ENCODE measurements at places on chromosomes 3 and 15. TPM values are rescaled to one million over a fixed set of nuclear protein-coding genes. Genes with fewer than 3 reads are reported as not detected.

The PAK6 gene
- total RNA-seq: not detected

The GOLGA6L10 gene
- total RNA-seq: not detected

DNA sequence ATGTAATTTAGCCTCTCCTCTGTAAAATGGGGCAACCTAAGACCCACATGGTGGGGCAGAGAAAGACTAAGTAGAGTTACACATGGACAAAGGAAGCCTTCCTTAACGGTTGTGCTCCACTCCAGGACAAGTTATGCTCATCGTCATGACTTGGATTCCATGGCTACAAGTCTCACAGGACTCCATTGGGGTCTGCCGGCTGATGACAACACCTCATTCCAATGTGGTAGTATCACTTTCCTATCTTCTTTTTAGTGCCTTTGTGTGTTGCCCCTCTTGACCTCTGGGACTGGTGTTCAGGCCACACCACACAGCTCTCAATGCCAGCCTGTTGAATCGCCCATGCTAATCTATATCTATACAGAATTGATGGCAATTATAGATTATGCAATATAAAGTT, 181.3 kb upstream of the WNT5A start:
- peak; percentile 35 for DNase-seq

- DNase-seq: no peak
These were observed 99.0 kb downstream of the ST8SIA2 start for GRCh38 chr15:92492551-92493115.

DNA sequence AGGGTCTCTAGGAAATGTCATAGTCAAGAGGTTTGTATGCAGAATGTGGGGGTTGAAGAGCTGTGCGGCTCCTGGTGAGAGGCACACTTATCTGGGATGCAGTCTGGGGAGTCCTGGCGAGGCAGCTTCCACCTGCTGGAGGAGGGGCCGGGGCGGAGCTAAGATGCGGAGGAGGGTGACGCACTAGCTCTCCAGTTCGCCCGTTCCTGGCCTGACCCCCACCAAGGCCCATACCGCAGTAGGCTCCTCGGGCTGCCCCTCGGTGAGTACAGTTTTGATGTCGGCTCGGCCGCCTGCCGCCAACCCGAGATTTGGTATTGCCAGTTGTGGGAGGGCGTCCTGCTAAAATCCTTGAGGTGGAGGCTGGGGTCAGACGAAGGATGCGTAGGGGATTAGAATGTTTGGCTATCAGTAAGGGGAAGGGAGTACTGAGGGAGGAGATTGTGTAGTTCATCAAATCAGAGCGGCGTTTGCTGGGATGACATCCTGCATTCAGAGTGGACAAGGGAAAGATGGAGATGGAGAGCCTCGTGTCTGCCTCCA, at the start of gene SCG5:
Gene SCG5, plus strand, starts transcription at position 194 of the 543 bp plus-strand sequence. CDS start 1,883 bp downstream, outside the sequence.
- no peak for DNase-seq

DNA sequence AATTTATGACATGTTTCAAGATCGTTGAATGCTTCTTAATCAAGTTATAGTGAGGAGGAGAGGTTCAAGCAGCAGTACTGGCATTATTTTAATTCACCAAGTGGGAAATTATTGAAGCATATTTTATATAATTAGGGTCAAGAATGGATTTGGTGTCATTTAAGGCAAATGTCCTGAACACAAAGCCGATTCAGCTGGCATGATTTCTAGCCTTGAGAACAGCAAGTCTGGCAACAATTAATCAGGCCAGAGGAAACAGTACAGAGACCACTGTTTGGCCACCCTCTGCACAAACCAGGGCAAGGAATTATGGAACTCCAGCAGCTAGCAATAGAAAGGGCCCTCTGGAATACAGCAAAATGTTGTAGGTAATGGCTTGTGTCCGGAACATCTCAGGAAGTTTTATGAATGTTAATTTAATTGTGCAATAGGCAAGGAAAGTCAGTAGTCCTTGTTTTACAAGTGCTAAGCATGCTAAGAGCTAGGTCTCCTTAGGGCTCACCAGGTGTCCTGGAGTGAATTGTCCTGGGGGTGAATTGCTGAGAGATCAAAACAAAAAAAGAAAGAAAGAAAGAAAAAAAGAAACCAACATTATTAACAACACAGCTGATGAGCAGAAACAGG, 38.7 kb upstream of the SNRK start:
- DNase-seq: no peak

DNA sequence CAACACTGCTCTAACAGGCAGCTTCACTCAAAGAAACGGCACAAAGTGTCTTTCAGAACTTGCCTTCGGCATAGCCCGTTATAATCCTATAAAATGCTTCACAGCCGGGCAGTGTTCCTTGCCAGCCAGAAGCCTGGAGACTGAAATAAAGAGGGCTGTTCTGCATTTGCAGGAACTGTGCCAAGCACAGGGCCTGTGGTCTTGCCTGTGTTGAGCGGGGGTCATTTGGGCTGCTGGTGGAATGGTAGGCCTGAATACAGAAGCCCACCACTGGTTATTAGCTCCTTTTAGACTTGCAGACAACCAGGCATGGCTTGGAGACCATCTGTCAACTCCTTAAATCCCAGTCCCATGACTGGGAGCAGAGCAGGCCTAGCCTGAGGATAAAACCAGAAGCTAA, 4.7 kb upstream of the ARHGEF3 start:
- DNase-seq: no peak
